Urinary bladder (tissue), 4 donors: ENCODE measurements at places on chromosomes 11 and 22. TPM values are rescaled to one million over a fixed set of nuclear protein-coding genes. Genes with fewer than 3 reads are reported as not detected.

The OR8A1 gene
- total RNA-seq: not detected

The NRGN gene
- total RNA-seq: 0.37 TPM

The CYB5R2 gene
- total RNA-seq: 13.9 TPM

The MS4A4E gene
- total RNA-seq: 0.90 TPM

The C1QTNF5 gene
- 17.4 TPM for total RNA-seq

The OR51E2 gene
- total RNA-seq: 0.63 TPM

The IL17RA gene
- total RNA-seq: 5.1 TPM

The MAP6 gene
- 5.6 TPM for total RNA-seq

The OR4D9 gene
- not detected for total RNA-seq

The ZC3H12C gene
- 19.7 TPM for total RNA-seq

GRCh38 chr22:30240541-30241417, 5.8 kb downstream of the LIF start:
- no peak for DNase-seq

- no peak for DNase-seq
Measured at GRCh38 chr11:36016263-36016662, 72.4 kb downstream of the LDLRAD3 start.

- no peak for DNase-seq
Measured at GRCh38 chr11:122170815-122171475, 54.9 kb upstream of the BLID start.

GRCh38 chr11:22460181-22460580, 122.0 kb downstream of the SLC17A6 start:
- no peak for DNase-seq

- no peak for DNase-seq
Measured at GRCh38 chr11:7251836-7252682, at the start of gene SYT9. Gene SYT9 (plus strand): TSS chr11:7251904. CDS start chr11:7252187, 283 bp downstream.

DNA sequence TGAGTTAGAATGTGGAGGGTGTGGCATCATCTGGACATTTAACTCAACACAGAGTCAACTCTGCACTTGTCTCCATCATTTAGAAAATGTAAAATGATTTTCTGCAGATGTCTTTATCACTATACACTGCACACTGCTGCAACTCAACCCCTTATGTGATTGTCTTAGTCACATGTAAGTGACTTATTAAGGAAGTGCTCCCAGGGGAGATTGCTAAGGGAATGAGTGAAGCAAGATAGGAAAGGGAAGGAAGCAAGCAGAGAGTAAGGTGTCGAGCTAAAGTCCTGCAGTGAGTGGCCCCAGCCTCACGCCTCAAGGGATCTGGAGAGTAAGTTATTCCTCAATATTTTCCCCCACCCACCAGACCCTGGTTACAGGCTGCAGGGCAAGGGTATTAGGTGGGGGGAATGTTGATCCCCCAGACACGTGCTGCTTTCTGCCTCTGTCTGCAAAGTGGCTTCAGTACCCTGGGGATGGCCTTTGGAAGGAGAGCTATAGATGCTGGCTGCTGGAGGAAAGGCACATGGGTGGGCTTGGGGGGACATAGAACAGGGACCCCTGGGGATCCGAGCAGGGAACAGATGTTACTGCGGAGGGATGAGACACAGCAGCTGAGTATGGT, 7.2 kb upstream of the CBX6 start:
- DNase-seq: no peak

- DNase-seq: no peak
Measured at GRCh38 chr11:66426314-66426713, 5.5 kb downstream of the NPAS4 start.

DNA sequence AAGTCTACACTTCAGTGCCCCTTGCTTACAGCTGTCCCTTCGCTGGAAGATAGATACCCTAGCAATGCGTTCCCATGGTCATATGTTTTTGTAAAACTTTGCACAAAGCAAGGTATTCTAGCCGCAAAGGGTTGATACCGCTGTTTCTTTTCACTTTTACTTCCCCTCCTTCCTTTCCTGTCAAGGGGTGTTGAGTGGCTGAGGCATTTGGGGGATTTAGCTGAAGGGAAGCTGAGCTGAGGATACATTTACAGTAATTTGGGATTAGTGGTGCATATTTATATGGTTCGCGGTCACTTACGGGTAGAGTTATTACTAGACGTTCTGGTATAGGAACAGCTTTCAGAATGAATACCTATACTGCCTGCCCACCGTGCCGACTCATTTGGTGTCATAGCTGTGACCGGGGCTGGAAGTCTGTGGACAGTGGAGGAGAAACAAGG, 86.9 kb upstream of the WNT11 start:
- no peak for DNase-seq

GRCh38 chr11:96152623-96153022, 190.4 kb downstream of the MAML2 start:
- no peak for DNase-seq

GRCh38 chr11:72069200-72069599, 11.1 kb downstream of the NUMA1 start:
- DNase-seq: no peak

- DNase-seq: no peak
Measured at GRCh38 chr11:122075016-122075415, 41.0 kb downstream of the BLID start.

DNA sequence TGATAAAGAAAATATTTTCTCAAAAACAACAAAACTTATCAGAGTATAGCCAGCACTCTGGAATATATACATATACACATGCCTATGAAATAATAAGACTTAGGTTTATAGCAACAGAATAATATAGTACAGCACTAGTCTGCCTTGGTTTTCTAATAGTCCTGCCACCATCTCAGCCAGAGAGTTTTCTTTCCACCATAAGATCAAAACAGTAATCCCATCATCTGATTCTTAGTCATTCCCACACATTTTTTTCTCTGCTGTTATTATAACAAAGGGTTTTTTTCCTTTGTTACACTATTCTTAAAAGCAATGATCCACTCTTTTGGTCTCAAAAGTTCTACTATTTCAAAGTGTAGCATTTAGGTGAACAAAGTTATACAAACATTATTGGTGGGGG, 15.1 kb downstream of the MTMR2 start:
- DNase-seq: no peak

- DNase-seq: no peak
Measured at GRCh38 chr11:109554951-109555350, 133.0 kb downstream of the C11orf87 start.

GRCh38 chr11:6457581-6458320, 16.0 kb downstream of the TRIM3 start:
- DNase-seq: no peak

DNA sequence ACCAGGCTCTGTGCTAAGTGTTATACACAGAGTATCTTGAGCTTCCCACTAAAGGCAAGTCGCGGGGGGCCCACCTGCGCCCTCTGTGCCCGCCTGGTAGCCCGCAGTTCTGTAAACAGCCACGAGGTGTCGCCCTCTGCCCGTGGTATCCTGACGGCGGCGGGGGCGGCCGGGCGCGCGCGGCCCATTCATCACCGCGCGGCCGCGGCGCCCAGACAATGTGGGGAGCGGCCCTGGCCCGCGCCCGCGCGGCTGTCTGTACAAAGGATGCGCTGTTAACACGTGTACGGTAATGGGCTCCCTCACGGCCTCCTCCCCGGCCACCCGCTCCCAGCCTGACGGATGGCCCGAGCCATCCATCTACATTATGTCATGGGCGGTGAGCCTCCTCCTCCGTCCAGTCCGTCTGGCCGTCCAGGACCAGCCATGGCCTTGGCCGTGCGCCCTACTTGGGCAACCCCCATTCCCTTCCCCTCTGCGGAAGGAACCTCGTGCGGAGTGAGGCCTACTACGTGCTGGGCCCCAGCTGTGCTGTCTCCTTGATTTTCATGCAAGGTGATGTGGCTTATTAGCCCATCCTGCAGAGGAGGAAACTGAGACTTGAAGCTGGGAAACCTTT, 99.4 kb downstream of the MIAT start:
- DNase-seq: no peak

DNA sequence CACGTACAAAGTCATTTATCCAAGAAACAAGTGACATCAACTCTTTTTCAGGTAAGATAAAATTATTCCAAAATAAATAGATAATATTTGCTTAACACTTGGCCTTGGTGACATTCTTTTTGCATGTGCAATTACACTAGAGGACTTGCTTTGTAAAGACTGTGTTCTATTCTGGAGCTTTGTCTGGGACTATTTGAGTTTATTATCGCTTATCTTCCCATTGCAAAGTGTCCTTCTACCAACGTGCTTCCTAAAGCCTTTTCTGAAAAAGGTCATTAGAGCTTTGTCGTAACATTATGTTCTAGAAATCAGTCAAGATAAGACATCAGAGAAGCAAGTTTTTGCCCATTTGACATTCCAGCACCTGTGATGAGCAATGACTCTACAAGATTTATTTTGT, 78.3 kb upstream of the MYO18B start:
- DNase-seq: no peak

GRCh38 chr11:116503216-116504160, 269.3 kb downstream of the BUD13 start:
- DNase-seq: no peak

DNA sequence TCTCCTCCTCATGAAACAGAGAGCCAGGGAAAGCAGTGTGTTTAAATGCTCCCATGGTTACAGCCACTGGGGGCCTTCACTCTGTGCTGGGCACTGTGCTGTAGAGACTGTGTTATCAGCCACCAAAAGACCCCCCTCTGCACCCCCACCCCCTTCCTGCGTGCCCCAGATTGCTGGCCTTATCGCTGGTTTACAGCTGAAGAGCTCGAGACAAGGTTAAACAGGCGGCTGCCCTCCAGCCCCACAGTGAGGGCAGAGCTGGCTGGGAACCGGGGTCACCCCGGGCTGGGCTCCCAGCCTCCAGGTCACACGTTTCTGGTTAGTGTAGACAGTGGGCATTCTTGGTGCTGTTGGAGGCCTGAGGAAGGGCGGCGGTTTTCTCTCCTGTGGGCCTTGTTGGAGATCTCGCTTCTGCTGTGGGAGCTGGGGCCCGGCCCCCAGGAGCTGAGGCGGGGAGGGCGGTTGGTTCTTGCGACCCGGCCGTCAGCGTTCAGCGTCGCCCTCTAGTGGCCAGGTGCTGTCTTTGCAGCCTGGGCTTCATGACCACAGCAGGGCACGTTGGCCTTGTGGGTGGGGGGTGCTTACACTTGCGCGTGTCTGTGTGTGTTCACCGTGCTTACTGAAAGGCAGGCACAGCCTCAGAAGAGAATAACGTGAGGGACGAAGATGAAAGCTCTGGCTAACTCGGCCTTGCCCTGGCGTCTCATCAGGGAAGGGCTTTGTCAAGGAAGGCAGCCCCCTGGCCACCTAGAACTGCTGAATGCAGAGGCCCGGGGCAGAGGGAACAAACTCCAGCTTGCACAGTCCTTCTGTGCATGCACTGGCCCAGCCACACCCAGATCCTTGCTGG, 40.8 kb downstream of the TBC1D22A start:
- DNase-seq: no peak

- DNase-seq: no peak
Measured at GRCh38 chr11:23674866-23675265, 814.6 kb upstream of the CCDC179 start.

DNA sequence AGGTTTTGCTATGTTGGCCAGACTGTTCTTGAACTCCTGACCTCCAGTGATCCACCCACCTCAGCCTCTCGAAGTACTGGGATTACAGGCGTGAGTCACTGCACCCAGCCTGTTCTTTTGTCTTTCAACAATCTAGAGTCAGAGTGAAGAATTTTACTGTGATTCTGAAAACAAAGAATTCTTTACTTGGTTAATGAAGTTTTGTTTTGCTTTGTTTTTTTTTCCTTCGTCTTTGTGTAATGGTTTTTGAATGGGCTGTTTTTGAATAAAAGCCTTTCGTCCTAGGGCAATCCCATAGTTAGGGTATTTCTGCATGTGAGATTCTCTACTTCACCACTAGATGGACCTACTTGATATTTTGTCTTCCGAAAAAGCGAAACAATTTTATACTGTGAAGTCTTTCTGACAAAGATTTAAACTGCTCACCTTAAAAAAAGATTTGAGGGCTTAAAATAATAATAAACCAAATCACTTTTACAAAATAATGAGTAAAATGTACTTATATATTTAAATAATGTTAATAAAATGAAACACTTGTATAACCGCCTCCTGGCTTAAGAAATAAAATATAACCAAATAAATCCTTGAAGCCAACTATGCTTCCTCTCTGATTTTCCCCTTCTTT, 43.4 kb upstream of the SC5D start:
- no peak for DNase-seq

DNA sequence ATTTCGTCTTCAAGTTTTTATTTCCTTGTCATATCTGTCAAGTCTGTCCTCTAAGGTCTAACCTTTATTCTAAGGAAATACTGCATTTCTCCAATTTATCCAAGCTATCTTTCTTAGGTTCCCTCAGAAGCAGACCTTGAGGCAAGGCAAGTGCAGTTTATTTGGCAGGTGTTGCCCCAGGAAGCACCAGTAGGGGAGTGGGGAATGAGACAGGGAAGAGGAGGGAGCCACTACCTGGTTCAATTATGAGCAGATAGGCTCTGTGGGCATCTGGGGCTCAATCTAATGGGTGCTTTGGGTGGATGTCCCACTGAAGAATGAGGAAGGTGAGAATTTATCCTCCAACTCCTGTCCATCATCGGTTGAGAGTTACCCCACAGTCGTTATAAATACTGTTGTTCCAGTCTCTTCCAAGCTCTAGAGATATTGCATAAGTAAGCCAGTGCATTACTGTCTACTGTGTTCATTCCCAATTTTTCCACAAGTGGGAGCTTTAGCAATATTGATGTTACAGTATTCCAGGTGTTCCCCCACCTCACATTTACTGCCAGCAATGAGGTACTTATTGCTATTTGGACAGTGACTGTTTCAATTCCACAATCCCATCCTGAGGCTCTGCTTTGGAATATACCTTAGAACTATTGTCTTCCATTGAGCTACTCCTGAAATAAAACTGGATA, 154.9 kb upstream of the CEP126 start:
- DNase-seq: no peak

DNA sequence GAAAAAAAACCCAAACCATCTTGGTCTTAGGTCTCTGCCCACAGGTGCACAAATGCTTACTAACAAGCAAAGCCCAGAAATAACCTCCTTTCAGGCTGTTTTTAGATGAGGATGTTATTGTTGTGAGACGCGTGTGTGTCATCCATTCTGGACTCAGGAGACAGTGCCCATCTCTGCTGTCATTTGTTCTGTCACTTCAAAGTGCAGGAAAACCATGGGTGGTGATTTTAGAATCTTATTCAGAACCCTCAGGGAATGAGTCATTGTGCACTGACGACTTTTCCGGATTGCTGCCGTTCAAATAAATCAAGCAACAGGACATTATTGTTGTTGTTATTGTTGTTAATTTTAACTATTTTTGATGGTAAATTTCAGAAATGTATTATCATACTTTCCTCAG, 110.3 kb downstream of the LRRC32 start:
- DNase-seq: no peak

- no peak for DNase-seq
Measured at GRCh38 chr11:27902981-27903624, 202.8 kb upstream of the BDNF start.

DNA sequence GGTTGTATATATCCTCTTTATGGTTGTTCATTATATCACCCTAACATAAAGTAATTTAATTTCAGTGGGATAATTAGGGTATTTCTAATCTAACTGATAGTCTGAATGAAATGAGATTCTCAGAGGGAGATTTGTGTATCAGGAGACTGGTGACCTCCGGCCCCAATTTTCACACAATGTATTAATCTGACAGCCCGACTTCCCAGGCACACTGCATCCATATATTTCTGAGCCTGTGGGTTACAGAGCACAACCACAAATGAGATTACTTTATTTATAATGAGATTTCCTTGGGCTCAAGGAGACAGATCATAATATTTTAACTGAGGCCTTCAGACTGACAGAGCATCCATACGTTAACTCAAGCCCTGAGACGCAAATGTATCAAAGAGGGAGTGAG, 125.9 kb downstream of the RCN1 start:
- DNase-seq: no peak

GRCh38 chr11:58616594-58616993, 5.9 kb upstream of the CNTF start:
- no peak for DNase-seq
